ENCODE measurements at places on chromosomes 7 and 10.

DNA sequence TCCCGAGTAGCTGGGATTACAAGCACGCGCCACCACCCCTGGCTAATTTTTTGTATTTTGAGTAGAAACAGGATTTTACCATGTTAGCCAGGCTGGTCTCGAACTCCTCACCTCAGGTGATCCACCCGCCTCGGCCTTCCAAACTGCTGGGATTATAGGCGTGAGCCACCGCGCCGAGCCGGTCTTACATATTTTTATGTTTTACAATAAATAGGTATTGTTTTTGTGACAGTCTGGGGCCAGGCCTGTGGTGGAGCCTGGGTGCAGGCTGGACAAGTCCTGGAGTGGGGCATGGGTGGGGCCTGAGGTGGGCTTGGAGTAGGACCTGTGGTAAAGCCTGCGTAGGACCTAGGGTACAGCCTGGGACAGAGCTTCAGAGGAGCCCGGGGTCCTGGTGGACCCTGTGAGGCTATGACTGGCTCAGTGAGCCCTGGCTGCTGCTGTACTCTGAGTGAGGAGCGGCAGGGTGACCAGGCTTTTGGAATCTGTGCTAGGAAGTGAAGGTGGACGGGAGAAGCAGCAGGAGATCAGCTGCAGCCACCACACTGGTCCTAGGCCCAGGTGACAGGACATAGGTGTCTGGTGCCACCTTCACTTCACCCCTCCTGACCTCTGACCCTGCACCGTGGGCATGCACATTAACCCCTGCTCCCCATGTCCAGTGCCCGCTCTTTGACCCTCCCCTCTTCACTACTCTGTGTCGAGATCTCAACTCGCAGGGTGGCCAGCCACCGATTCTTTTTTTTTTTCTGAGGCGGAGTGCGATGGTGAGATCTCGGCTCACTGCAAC is 9.6 kb upstream of the ZMIZ2 start:
- no peak for ATAC-seq

- no peak for ATAC-seq
These were observed 180.8 kb downstream of the EMX2 start for GRCh38 chr10:117723343-117723742.

DNA sequence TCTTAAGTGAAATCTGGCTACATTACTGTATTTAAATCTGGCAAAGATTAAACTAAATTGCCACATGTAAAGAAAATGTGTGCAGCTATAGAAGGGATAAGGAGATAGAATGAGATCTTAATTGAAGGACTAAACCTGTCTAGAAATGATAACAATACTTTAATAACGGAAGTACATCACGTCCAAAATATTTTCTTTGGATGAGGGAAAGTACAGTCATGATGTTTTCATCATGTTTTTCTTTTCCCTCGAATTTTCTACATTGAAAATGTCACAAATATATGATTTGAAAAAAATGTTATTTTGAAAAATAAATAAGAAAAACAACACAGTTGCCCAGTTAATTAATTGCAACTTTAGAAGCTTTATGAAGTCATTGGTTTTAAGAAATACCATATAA is 143.9 kb downstream of the ETV1 start:
- no peak for ATAC-seq

DNA sequence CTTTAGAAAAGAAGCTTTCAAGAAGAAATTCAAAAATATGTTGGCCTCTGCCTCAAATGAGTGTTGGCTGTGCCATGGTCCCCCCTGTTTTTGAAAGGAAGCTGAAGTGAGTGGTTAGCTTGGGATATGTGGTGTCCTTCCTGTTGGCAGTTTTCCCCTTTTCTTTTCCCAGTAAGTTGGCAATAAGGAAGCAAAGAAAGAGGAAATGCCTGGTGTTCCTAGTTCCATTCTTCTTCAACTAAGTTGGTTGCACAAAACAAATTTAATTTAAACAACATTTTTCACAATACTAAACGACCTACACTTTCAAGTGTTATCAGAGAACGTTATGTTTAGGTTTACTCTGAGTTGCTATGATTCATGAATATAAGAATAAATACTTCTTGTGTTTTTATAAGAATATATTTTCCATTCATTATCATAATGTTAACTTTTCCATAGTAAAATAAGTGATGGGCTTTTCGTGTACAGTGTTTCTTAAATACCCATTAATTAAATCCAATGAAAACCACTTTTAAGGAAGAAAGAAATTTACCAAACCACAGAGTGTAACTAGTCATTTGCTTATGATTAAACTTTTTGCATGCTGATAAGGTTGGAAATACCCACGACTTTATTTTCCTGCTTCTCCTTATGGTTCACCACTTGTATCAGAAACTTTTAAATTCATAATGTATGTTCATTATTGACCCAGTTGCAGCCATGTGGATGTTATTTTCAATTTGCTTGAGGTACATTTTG is 7.7 kb downstream of the HDAC9 start:
- no peak for ATAC-seq

DNA sequence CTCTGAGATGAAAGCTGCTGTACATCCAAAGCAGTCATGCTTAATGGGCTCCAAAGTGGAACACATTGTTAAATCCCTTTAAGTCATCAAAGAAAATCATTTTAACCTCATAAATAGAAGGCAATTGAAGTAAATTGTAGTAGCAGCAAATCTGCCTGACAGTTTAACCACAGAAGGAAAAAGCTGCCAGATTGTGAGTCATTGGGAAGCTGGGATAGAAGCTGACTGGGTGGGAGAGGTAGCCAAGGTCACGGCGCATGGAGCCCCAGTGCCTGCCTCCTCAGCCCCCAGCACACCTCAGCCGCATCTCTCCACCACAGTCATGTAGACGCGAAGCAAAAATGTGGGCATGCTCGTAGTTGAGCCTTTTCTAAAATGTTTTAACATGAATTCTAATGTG is 44.0 kb downstream of the TARP start:
- peak; percentile 20 for ATAC-seq

Measured in motor neuron (in vitro differentiated cells).